ENCODE measurements at places on chromosomes 3 and 15. TPM values are rescaled to one million over a fixed set of nuclear protein-coding genes. Genes with fewer than 3 reads are reported as not detected.

The FSD2 gene
- not detected for total RNA-seq

The DCBLD2 gene
- 64.9 TPM for total RNA-seq

The SAMD7 gene
- total RNA-seq, result not detected

The CNTN6 gene
- total RNA-seq, result not detected

The MASP1 gene
- total RNA-seq, result 20.2 TPM

The HCN4 gene
- not detected for total RNA-seq

The PML gene
- 20.4 TPM for total RNA-seq

The PLA2G4B gene
- 1.6 TPM for total RNA-seq

The PRSS50 gene
- total RNA-seq, result not detected

The IQCH gene
- total RNA-seq, result 1.3 TPM

The SLMAP gene
- total RNA-seq, result 18.4 TPM

The ZNF621 gene
- 12.3 TPM for total RNA-seq

The RBPMS2 gene
- total RNA-seq, result not detected

The ERICH6 gene
- not detected for total RNA-seq

The ATP8B4 gene
- total RNA-seq, result 0.30 TPM

The LTK gene
- total RNA-seq, result not detected

The TMEM207 gene
- total RNA-seq, result not detected

The IL17RC gene
- total RNA-seq, result 21.8 TPM

The KCNMB3 gene
- 1.3 TPM for total RNA-seq

The MORC1 gene
- not detected for total RNA-seq

The TMCO5A gene
- total RNA-seq, result not detected

The PCLAF gene
- total RNA-seq, result 11.4 TPM

The HCLS1 gene
- total RNA-seq, result 0.60 TPM

The ACKR2 gene
- 0.15 TPM for total RNA-seq

The GP9 gene
- not detected for total RNA-seq

The MNS1 gene
- 0.47 TPM for total RNA-seq

The KBTBD12 gene
- not detected for total RNA-seq

The FAM107A gene
- under 0.01 TPM for total RNA-seq

The MCF2L2 gene
- 0.15 TPM for total RNA-seq

The ARGFX gene
- not detected for total RNA-seq

The RPS27L gene
- total RNA-seq, result 625 TPM

The C2CD4A gene
- total RNA-seq, result not detected

The MCCC1 gene
- total RNA-seq, result 13.7 TPM

The HYAL1 gene
- total RNA-seq, result 0.60 TPM

The KIF15 gene
- 3.5 TPM for total RNA-seq

The GRK7 gene
- total RNA-seq, result under 0.01 TPM

The FBXL22 gene
- total RNA-seq, result not detected

The GOLGA8J gene
- 0.12 TPM for total RNA-seq

The SYNM gene
- total RNA-seq, result 2.4 TPM

The HRG gene
- total RNA-seq, result not detected

The ACOX2 gene
- total RNA-seq, result 17.2 TPM

The RTP3 gene
- total RNA-seq, result not detected

The NPHP3 gene
- total RNA-seq, result 10.7 TPM

The ITGA11 gene
- total RNA-seq, result 65.5 TPM

The CHL1 gene
- total RNA-seq, result not detected

Data from smooth muscle cell of the coronary artery (primary cell).